NCI-H526 treated with DMSO at 0.1 percent for 48 hours (cell line): ENCODE measurements at places on chromosomes 13 and 19.

GRCh38 chr19:18660051-18660910 lies 23.2 kb upstream of the CRTC1 start:
- no peak for DNase-seq

- DNase-seq = no peak
Observed at GRCh38 chr13:92188574-92188973, 790.2 kb downstream of the GPC5 start.

- DNase-seq = peak; percentile 77
Observed at GRCh38 chr13:20182231-20182846, 10.4 kb downstream of the GJB2 start.

- DNase-seq = peak; percentile 85
Observed at GRCh38 chr19:49672131-49672919, 4.7 kb upstream of the PRMT1 start.

DNA sequence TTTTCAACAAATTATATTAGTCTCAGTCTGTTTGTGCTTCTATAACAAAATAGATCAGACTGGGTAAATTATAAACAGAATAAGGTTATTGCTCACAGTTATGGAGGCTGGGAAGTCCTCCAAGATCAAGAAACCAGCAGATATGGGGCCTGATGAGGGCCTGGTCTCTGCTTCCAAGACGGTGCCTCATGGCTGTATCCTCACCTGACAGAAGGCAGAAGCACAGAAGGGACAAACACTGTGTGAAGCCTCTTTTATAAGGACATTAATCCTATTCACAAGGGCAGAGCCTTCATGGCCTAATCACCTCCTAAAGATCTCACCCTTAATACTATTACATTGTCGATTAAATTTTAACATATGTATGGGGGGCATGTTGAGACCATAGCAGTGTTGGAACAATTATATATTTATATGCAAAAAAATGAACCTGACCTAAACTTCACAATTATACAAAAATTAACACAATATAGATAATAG lies 12.7 kb downstream of the F10 start:
- DNase-seq = no peak

DNA sequence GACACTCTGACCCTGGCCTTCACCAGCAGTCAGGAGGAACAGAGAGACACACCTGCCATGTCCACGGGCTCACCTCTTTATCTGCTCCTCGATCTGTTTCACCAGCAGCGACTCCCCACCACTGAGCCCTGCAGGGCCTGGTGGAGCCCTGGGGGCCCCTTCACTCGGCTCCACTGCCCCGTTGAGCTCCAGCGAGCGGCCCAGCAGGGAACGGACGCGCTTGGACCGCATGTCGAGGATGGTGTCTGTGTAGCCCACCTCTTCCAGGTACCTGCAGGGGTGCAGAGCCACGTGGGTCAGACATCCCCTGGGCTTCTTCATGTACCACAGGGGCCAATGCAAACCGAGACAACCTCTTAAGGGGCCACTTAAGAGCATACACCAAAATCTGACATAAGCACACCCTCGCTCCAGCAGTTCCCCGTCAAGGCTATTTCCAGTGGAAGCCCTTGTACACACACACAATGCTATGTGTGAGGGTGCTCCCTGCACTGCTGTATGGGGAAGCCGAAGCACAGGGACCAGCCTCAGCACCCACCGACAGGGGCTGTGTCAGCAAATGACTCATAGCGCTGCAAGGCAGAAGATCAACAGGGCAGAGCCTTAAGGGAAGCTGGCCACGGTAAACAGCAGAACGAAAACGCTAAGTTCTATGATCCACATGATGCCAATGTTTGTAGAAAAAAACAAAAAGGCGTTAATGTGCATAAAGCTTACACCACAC lies 12.7 kb upstream of the FKRP start:
- no peak for DNase-seq

DNA sequence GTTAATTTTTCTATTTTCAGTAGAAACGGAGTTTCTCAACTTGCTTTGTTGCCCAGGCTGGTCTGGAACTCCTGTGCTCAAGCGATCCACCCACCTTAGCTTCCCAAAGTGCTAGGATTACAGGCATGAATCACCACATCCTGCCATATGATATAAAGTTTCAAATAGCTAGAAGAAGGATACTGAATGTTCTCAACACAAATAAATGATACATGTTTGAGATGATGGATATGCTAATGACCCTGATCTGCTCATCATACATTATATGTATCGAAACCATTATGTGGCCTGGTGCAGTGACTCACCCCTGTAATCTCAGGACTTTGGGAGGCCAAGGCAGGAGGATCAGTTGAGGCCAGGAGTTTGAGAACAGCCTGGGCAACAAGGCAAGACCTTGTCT lies 11.5 kb downstream of the CIB3 start:
- no peak for DNase-seq

DNA sequence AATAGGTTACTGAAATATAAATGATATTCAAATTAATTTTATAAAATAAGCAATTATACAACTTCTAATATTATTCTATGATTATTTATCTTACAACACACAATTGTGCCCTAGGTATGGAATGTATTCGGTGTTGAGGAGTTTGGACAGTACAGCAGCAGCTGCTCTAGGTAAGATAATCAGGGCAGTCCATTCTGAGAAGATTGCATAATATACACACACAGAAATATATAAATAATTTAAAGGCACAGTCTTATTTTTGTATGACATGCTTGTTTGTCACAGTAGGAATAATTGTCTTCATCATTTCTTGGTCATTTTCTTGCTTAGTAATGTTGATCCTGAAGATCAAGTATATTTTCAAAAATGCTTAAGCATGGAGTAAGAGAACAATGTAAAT lies 849.4 kb upstream of the MIR17HG start:
- DNase-seq = no peak

- DNase-seq = no peak
Observed at GRCh38 chr13:43041369-43041921, 18.1 kb downstream of the DNAJC15 start.

DNA sequence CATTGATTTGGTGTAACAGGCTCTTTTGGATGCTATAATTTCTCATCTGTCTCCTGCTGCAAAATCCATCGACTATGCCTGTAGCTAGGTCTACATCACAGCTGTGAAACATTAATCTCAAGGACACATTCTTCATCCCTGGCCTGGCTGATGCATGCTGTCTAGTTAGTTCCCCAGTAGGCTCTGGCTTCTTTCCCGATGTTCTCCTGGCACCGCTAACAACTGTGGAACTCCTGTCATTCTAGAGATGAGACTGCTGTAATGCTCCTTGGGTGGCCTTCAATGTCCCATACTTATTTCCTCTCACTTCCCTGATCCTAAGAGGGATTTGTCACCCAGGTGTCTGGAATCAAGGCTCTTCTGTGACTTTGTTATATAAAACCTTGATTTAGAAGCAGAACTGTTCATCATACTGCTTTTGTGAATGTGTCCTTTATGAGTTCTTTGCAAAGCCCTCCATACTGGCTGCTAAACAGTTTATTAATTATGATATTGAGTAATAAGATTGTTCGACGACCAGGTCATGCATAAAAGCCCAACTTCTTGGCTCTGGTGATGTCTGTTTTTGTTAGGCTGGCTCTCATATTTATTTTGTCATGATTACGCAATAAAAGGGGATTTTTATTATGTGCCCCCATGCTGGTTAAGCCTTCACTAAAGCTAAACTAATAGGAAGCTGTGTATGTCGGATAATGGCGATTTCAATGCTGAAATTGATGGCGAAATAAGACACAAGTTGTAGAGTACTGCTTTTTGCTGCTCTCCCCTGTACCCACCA lies 227.5 kb downstream of the DCT start:
- no peak for DNase-seq

GRCh38 chr13:21328201-21328600 lies 130.9 kb downstream of the ZDHHC20 start:
- DNase-seq = no peak

DNA sequence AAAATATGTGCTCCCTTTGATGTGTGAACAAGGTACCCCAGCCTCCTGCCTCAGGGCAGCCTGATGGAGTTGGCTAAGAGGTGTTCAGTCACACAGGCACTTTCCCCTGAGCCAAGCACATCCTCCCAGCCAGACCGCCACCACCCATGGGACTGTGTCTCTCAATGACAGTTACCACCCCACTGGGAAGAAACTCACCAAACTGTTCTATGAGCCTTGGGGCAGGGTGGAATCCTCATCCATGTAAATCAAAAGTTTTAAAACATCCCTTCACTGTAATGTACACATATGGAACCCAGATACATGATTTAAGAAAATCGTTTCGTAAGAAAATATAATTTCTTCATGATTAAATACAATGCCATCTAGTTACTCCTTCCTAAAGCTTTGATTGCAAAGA lies 138.4 kb upstream of the LSM14A start:
- no peak for DNase-seq
